ENCODE measurements at places on chromosomes 7 and 10.

DNA sequence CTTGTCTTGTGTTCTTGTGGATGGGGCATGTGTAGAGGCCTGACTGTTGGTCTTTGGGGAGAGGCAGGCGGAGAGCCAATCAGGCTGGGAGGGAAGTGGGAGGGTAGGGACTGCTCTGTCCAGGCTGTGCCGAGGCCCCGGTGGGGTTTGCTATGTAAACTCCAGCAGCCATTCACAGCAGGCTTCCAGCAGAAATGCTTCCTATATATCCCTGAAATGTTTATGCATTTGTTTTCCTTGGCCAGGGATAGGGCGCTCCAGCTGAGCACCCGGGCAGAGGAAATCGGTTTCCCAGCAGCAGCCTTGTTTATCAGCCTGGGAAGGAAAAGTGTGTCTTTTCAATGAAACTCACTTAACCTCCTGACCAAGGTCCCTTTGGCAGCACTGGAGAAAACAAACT lies 18.3 kb upstream of the AQP1 start:
- DNase-seq = no peak

DNA sequence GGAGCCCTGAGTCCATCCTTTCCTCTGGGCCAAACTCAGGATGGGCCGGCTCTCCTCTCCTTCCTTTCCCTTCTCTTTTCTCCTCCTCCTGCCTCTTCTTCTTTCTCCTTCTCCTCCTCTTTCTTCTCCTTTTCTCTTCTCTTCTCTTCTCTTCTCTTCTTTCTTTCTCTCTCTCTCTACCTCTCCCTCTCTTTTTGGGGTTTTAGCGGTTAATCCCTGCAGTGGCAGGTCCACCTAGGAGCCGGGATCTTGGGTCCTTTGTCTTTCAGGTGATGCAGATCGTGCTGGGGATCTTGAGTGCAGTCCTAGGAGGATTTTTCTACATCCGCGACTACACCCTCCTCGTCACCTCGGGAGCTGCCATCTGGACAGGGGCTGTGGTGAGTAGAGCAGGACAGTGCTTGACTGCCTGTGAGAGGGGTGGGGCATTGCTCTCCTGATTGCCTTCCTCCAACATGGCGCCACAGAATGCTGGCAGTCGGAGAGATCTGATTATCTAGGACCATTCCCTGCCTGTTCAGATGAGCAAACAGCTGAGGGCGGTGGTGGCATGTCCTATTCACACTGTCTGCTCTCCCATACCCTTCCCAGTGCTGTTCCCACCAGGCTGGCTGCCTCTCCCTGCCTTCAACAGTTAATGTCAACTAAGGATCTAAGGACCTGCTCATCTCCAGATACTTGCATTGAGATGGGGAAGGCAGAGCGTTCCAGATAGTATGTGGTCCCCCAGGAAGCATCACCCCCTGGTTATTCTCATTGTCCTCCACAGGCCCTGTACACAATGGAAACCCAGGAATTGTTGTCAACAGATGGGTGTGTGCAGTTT lies 1.6 kb downstream of the TMEM176A start:
- no peak for DNase-seq

- no peak for DNase-seq
Measured at GRCh38 chr7:6286486-6286885, 14.1 kb upstream of the CYTH3 start.

DNA sequence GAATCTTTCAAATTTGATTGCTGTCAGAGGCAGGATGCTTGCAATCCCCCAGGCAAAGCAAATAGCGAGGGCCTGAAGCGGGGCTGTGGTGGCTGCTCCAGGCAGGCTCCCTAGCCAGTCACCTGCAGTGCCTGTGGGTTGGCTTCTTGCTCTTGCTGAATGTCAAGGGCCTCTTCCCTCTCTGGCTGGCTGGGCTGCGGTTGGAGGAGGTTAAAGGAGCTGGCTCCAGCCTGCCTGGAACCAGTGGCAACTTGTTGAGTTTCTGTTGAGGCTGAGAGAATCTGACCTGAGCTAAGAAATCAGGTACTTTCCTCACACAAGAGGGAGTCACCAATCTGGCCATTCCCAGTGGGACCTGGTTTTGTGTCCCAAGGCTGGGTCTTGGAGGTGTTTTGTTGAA lies 134.7 kb downstream of the TMEM178B start:
- no peak for DNase-seq

- DNase-seq = no peak
Measured at GRCh38 chr10:4227586-4227985, 442.6 kb upstream of the KLF6 start.

DNA sequence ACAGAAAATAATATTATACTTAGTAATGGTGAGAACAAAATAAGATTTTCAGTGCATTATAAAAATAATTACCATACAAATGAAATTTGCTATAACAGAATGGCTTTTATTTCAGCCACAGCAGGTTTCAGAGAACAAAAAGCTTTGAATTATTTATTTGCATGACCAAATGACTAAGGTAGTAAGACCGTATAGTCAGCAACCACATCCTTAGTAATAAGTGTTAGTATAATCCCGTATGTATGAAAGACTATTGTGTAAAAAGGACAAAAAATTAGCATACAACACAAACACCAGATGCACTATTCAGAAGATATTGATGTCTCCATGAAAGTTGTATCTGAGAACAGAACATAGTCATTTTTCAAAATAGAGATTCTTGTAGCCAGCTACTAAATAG lies 12.2 kb downstream of the PDZD8 start:
- no peak for DNase-seq
